Ecto neural progenitor cell (in vitro differentiated cells): ENCODE measurements at places on chromosomes 5 and 9.
A peak's percentile ranks its signal among the peaks of the same experiment; 100 is the strongest.

DNA sequence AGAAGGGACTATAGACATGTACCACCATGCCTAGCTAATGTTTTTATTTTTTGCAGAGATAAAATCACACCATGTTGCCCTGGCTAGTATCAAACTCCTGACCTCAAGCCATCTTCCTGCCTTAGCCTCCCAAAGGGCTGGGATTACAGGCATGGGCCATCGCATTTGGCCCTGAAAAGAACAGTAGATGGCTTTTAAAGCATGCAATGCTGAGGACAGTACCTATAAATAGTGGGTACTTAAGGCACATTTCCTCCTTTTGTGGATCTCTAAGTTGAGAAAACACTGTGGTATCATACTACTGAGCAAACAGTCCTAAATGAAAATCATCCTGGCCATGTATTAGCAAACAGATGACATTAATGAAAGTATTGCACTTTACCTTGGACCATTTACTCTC lies 119.4 kb downstream of the TTC39B start:
- no peak for DNase-seq

- DNase-seq: no peak
Measured at GRCh38 chr5:164394686-164395194, 889.3 kb downstream of the MAT2B start.

DNA sequence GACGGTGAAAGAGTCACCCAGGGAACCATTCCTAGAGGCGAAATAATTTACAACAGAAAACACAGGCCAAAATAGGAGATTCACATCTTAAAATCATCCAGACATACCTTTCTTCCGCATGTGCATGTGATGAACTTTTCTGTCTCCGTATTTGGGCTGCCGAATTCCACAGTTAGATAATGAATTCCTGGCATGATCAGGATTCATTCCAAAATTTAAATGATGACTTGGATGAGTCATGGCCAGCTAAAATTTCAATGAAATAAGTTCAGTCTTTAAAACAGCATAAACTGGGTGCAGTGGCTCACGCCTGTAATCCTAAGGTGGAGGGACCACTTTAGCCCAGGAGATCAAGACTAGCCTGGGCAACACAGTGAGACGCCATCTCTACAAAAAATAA lies 82.7 kb downstream of the DROSHA start:
- DNase-seq: no peak

- DNase-seq: peak; percentile 2
Measured at GRCh38 chr5:78792345-78793055, 143.9 kb upstream of the LHFPL2 start.

GRCh38 chr5:154732212-154732611 lies 23.0 kb upstream of the LARP1 start:
- no peak for DNase-seq

DNA sequence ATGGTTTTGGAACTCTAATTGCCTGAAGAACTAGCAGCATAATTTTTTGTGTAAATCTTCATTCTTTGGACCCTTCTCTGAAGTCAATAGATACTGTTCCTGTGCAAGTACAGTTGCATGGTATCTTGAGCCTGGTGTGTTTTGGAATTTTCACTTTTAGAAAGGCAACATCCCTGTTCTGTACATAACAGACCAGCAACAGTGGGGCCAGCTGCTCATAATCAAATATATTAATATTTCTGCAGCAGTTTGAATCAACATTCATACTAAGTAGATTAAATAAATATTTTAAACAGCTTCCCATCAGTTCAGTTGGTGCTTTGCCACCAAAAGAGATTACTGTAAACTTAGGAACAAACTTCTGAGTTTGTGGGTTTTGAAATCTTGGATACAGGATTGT lies 97.9 kb downstream of the CD180 start:
- DNase-seq: no peak

GRCh38 chr5:123387313-123387712 lies 35.9 kb downstream of the CEP120 start:
- no peak for DNase-seq
